ENCODE measurements at places on chromosomes 6 and 20.

- DNase-seq = peak; percentile 50
Measured at GRCh38 chr6:146550911-146551310, 7.3 kb downstream of the RAB32 start.

DNA sequence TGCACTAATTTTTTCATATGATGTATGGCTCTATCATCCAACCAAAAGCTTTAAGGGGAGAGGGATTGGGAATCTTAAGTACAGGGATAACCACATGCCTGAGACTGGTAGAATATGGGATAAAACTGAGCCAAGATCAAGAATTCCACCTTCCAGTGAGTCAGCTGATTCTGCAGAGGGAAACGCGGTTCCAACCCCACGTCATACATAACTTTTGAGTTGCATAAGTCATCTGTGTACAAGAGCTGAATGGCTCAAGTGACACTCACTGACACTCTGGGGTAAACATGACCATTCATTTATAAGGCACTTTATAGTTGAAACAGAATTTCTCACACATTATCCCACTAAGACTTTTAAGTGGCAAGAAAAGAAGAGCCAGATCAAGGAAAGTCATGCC lies 16.4 kb downstream of the TRIM27 start:
- peak; percentile 58 for DNase-seq

- no peak for DNase-seq
Measured at GRCh38 chr20:62285722-62286121, 17.1 kb upstream of the ADRM1 start.

DNA sequence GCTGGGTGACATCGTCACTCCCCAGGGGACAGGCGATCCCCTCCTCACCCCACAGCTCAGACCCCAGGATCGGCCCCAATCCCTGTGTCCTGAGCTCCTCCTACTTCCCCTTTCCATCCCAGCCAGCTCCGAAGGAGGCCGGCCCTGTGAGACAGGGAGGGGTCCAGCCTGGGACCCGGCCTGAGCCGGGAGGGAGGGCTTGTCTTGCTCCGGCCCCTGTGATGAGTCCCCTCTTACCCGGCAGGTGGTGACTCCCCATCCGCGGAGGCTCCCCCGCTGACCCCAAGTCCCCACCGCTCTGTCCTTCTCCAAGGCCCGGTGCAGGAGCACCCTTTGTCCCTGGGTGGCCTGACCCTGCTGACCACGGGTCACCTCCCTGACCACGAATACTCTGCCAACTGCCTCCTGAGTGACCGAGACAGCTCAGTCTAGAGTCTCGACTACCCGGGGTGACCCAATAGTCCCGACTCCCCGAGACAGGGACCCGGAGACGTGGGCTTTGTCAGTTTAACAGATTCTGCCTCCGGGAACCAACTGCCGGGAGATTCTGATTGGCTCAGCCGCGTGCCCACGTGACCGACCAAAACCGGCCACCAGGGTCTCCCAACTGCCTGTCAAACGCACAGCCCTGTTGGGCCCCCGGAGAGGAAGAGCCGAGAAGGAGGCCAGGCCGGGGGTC lies 187.4 kb upstream of the PROKR2 start:
- peak; percentile 45 for DNase-seq

All from cardiac fibroblast (primary cell).